ENCODE measurements at places on chromosomes 11 and 22.
A peak's percentile ranks its signal among the peaks of the same experiment; 100 is the strongest.

DNA sequence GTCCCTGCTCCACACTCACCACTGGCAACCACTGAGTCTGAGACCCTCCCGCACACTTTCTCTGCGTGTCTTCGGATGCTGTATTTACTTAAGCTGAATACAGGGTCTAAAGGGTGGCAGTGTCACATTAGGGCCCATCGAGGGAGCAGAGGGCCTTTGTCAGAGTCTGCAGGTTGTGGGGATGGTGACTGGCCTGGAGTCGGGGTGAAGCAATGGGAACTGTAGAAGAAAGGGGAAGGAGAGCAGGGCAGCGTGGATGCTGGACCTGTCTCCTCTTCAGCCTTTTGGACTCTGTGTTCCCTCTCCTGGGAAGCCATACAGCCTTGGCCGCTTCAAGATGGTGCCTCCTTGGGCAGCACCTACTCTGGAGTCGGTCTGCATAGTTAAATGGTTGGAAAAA lies 61.1 kb downstream of the ZBTB16 start:
- DNase-seq = no peak

DNA sequence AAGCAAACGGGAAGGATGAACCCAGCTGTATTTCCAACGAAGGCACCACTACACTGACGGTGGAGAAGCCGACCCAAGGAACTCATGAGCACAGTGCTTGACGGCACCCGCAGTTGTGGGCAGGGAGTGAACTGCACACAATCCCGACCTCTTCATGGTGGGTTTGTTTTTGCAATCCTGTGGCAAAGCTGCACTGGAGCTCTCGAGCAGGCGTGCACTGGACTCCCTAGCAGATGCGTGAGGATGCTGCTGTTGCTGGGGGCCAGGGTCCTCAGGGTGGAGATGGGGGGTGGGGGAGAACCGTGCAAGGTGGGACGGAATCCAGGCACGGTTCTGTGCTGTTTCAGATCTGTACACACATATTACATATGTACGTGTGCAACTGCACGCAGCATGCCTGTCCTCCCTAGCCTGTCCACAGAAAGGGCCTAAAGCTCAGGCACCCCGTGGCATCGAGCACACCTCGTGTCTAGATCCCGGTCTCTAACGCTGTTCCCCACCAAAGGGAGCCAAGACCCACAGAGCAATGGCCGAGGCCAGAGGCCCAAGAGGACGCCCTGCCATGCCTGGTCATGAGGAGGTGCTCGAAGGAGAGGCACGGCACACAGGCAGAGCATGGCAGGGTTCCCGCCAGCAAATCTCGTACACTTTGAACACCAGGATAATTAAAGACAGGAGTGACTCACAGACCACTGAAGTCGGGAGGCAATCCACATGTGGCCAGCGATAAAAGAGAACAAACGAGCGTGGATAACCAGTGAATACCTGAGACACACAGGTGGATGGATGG lies 17.6 kb downstream of the ALG12 start:
- no peak for DNase-seq

DNA sequence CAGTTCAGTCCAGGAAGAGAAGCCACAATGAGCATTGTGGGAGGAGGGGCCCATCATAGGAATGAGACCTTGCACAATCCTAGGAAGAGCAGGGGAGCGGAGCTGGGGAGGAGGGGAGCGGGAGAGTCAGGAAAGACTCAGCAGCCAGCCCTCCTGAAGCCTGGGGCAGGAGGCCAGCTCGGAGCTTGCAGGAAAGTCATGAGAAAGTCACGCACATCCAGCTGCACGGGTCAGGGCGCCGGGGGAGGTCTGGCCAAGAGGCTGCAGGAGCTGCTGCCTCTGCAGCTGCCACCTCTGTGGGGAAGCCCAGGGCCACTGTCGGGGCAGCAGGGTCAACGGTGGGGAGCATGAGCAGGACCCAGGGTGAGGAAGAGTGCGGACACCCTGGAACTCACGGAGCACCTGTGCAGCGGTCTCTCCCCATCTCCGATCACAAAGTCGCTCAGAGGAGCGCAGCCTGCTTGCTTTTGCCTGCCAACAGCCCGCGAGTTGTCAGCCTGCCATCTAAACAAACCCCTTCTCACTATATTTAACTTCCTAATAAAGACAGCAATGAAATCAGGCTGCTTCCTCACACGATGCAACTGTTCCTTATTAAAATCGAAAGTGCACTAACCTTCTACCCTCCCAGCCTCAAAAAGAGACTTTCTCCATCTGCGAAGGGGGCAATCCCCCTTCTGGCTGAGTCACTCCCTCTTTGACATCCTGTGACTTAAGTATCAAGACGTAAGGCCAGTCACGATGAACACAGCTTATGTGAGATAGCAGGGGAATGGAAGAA lies 52.9 kb upstream of the RTL6 start:
- DNase-seq = no peak

DNA sequence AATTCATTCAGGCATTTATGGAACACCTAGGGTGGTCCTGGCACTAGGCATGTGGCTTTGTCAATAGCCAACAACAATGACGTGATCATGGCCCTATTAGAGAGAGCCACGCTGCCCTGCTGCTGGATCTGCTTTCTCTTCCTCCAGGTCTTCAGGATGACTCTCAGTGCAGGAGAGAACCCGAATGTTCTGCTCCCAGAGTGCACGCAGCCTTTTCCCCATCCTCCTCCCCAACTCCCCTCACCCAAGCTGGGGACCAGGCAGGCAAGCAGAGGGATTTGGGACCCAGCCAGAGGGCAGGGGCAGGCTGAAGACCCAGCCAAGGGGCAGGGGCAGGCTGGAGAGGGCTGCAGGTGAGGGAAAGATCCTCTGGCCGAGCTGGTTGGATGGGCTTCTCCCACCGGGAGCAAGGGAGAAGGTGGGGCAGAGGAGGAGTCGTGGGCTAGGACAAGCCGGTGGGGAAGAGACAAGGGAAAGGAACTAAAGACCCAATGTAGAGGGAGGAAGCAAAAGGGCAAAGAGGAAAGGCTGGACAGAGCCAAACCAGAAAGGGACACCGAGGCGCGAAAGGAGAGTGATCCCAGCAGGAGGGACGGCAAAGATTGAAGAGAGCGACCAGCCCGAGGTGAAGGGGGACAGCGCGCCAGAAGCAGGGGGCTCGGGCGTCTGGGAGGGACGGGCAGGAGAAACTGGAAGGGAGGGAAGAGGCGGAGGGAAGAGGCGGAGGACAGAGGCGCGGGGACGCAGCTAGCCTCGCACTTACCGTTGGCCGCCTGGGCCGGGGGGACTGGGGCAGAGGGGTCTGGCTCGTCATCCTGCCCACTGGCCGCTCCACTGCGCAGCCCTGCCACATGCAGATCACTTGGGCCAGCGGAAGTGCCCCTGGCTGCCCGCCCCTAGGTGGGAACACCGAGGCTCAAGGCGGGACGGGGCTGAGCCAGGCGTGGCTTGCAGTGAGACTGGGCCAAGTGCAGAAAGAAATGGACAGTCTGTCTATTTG lies at the start of gene KCTD14:
KCTD14 (minus strand) TSS at position 880 of the 1,000 bp plus-strand sequence; CDS start at position 853, 27 bp downstream.
- DNase-seq = peak; percentile 34

- DNase-seq = no peak
Measured at GRCh38 chr11:130106381-130106780, 36.7 kb downstream of the APLP2 start.

DNA sequence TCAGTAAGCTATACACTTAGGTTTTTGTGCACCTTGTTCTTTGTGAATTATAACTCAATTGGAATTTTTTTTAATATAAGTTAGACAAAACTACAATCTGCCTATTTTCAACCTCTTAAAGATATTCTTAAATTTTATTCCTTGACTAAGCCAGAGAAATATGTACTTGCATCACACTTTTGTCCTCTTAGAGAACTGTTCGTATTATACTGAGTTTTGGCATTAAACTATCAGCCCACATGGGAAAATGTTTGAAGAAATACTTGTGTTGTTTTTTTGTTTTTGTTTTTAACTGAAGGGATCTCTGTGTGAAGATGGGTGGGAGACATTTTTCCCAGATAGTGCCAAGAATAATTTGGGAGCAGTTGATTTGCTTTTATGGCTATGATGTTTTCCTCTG lies 25.3 kb downstream of the CEP295 start:
- DNase-seq = no peak

- no peak for DNase-seq
Measured at GRCh38 chr11:44811841-44812448, 85.2 kb downstream of the TSPAN18 start.

- DNase-seq = no peak
Measured at GRCh38 chr11:65353900-65354264, 669 bp upstream of the TIGD3 start.

- DNase-seq = no peak
Measured at GRCh38 chr11:131644204-131644795, 273.9 kb downstream of the NTM start.

DNA sequence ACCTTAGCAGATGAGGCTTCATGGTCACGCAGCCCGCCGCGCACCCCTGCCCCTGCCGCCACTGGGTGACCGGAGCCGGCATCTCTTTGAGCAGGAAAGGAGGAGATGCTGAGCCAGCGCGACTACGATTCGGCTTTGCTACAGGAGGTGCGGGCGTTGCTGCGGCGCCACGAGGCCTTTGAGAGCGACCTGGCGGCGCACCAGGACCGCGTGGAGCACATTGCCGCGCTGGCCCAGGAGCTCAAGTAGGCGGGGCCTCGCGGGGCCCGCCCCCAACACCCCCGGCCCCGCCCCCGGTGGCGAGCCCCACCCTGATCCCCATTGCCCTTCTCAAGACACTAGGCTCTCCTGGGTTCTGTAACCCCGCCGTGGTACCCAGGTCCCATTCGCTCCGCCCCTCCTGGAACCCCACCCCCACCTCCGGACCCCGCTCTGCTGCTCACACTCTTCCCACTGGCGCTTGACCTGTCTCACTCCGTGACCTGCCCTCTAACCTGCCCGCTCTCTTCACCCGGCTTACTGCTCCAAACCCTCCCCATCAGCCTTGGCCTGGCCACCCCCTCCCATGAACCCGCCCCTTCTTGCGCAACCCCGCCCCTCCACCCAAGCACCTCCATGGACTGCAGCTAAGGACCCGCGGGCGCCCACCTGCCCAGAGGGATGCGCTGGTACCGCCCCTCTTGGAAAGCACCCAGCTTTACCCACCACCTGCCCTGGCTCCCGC lies 9.1 kb downstream of the CTSF start:
- DNase-seq = no peak

- no peak for DNase-seq
Measured at GRCh38 chr22:20530368-20531153, 23.2 kb downstream of the MED15 start.

DNA sequence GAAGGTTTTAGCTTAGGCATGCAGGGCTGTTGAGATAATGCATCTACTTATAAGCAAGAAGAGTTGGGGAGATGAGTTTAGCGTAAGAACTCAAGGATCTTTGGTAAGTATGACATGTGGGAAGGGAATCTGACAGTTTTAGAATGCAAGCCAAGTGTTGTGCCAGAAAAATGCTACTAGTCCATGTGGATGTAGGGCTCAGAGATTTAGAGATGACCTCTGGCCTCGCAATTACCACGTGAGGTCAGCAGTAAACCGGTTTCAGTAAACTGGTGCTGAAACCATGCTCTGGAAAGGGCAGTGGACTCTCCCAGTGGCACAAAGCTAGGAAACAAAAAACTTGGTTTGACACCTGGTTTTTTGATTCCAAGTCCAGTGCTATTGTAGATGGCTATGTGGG lies 18.9 kb downstream of the MRPL16 start:
- DNase-seq = no peak

- DNase-seq = no peak
Measured at GRCh38 chr11:114598461-114598860, 2.9 kb upstream of the NXPE4 start.

All from NCI-H1105 (cell line).